ENCODE measurements at places on chromosomes 4 and X.

GRCh38 chrX:124086411-124086810 lies 124.9 kb downstream of the STAG2 start:
- peak; percentile 11 for DNase-seq

- no peak for DNase-seq
Measured at GRCh38 chr4:124104101-124104500, 608.4 kb downstream of the ANKRD50 start.

- DNase-seq: no peak
Measured at GRCh38 chr4:6332042-6332668, 62.5 kb downstream of the WFS1 start.

DNA sequence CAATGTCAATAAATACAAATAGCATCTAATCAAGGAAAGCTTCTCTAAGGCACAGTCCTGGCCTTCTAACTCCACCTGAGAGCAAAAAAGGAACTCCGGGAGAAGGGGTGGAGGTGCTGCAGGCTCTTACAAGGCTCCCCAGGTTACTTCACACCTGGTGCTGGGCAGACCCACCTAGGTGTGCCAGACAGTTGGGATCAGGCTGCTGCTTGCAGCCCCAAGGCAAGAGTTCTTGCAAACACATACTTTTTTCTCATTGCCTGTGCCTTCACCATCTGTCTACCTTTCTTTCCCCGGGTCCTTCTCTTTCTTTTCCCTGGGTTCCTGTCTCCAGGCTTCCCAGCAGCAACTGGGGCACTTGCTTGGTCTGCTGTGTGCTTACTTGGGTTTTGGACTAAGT lies 81.4 kb upstream of the STIM2 start:
- no peak for DNase-seq

- no peak for DNase-seq
Measured at GRCh38 chrX:136030303-136031191, 45.3 kb downstream of the SLC9A6 start.

DNA sequence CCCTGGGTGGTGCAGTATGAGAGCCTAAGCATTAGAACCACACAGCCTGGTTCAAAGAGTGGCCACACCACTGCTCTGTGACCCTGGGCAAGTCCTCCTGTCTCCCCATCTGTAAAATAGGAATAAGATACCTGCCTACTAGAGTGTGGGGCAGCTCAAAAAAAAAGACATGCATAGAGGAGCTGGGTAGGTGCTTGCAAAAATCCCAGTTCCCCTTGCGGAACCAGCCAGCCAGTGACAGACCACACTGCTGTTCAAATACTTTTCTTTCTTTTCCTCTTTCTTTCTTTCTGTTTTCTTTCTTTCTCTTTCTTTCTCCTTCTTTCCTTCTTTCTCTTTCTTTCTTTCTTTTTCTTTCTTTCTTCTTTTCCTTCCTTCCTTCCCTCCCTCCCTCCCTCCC lies 63.0 kb upstream of the TRIM2 start:
- DNase-seq: no peak

- DNase-seq: no peak
Measured at GRCh38 chr4:135354876-135355275, 1153.3 kb upstream of the PABPC4L start.

DNA sequence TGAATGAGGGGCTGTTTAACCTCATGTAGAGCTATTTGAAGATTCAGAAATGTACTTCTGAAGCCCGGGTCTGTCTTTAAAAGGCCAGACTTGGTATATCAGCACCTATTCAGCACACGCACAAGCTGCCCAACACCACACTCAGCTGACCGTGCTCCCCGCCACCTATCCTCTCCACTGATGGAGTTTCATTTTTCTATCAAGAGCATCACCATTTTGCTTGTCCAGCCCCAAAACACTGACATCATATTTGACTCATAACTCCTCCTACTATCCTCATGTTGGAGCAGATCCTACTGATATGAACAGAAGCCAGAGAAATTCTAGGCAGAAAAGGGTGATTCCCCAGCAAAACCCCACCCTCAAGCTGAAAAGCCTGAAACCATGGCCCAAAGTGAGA lies 100.3 kb downstream of the SORBS2 start:
- DNase-seq: no peak

GRCh38 chrX:44961817-44962607 lies 89.0 kb downstream of the KDM6A start:
- DNase-seq: no peak

DNA sequence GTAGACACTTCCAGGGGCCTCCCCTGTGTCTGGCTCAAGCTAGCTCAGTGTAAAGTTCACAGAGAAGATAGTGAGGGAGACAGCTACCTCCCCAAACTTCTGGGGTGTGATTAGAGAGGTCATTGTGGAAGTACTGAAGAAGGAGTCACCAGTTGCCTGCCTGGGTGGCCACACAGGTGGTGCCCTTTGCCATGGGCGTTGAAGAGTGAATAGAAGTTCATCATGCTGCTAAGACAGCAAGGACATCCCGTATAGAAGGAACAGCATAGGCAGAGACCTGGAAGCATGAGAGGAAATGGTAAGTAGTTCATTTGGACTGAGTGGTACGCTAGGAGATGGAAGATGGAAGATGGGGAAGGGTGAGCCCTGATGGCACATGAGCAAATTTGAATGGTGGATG lies 110.1 kb downstream of the PJA1 start:
- no peak for DNase-seq

- no peak for DNase-seq
Measured at GRCh38 chr4:85812776-85813175, 337.8 kb downstream of the ARHGAP24 start.

GRCh38 chr4:170088716-170089115 lies 1.0 kb downstream of the AADAT start:
- DNase-seq: no peak

DNA sequence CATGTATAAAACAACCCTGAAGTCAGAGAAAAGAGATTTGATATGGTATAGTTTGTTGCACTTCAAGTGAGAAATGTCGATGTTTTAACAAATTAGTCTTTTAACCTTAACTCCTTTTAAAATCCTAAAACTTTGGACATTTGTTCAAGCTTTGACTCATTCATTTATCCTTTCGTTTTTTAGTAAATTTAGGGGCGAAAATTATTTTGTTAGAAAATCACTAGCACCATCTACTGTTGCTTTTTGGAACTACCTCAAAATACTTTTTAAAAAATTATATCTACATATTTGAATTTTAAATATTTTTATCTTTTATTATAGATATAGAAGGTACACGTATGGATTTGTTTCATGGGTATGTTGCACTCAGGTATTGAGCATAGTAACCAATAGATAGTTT lies 165.1 kb upstream of the POF1B start:
- no peak for DNase-seq

DNA sequence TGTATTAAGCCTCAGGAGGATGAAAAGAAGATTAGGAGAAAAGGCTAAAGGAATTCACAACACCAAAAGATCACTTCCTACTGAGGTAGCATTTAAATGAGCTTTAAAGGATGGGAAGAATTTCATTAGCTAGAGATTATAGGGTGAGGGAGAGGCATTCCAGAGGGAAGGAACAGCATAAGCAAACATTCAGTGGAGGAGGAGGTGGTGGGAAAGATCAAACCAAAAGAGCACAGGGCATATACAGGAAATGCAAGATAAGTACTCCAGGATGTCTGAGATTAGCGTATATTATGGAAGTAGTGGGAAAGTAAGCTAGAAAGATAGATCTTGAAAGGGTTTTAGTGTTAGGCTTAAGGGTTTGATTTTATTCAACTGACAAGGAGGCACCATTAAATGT lies 84.8 kb downstream of the COL4A6 start:
- DNase-seq: no peak

GRCh38 chr4:84583876-84584380 lies 1.0 kb downstream of the CDS1 start:
- no peak for DNase-seq

DNA sequence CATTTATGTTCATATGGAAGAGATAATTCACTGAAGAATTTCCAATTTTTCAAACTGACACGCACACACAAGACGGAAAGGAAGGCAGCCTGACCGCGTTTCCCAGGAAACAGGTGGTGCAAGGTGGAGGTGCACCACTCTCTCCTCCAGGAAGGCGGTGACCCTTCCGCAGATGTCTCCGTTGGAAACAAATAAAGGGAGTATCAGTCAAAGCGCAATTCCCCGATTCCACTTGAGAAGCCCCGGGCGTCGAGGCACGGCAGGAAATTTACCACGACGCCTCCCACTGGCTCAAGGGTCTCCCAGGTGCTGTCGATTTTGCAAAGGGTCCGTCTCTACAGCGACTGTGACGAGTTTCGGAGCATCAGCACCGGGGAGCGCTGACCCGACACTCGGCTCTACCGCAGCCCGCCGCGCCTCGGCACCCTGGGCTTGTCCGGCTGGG lies 770 bp upstream of the TIGD2 start:
- DNase-seq: no peak

DNA sequence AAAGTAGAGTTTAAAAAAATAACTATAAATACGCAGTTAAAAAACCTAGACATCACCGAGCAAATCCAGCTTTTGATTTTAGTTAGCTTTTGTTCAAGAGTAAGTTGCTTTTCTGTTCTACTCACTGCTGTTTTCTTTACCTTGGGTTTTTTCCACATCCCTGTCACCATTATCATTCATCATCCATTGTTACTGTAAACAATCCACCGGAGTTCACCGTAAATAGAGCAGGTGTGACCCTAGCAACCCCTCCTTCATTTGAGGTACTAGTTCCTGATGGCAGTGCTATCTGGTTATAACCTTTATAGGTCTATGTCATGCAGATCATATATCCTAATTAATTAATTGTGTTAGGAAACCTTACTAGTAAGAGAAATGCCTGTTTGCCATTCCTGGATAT lies 43.0 kb upstream of the TEX13D start:
- no peak for DNase-seq

All from activated CD4-positive, alpha-beta T cell treated with anti-CD3 and anti-CD28 coated beads, Interleukin-2, amount 50 U/mL, for 24 hours (primary cell).